ENCODE measurements at places on chromosomes 7 and 10.

DNA sequence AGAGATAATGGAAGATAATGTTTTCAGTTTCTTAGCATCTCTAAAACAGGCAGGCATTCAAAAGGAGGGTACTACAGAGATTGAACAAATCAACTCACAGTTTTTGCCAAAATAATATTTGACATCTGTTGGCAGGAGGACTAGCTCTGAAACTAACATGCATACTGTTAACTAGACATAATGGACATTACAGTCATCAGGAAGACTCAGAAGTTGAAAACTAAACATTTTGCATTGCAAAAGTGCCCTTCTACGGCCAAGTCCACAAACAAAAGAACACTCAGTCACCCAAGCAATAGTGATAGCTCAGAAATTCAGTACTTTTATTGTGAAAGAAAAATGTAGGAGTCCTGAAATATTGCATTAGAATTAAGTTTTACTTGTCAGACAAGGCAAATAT, 399.0 kb downstream of the HGF start:
- no peak for DNase-seq

GRCh38 chr10:35783305-35783838, 141.3 kb upstream of the FZD8 start:
- DNase-seq: no peak

- DNase-seq: no peak
Observed at GRCh38 chr10:18364987-18365775, 225.0 kb downstream of the CACNB2 start.

DNA sequence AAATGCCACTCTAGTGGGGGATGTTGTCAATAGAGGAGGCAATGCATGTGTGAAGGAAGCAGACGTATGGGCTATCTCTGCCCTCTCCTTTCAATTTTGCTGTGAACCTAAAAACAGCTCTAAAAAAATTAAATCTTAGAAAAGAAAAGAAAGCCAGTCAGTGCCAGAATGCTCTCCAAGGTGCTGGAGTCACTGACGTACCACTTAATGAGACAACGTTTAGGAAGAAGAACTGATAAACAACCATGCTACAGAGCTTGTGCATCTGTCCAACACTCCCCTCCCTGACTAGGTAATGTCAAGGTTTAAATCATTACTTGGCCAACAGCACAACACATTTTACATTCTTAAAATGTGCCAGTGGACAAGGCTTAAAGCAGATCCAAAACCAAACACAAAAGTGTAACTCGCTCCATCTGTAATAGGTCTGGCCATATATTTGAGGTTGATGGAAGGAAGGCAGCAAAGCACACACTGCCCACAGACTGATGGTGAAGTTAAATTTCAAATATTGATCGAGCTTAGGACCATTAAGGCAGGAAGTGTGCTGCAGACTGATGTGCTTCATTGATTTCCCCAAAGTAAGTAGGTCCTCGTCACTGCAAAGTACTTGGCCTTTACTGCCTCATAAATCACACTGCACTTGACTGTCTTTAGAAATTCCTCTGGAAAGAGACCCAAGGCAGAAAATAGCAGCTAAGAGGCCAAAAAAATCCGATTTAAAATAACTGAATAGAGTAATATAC, 15.5 kb downstream of the ARMH3 start:
- no peak for DNase-seq
